ENCODE measurements at places on chromosomes 2 and 18. TPM values are rescaled to one million over a fixed set of nuclear protein-coding genes. Genes with fewer than 3 reads are reported as not detected.

DNA sequence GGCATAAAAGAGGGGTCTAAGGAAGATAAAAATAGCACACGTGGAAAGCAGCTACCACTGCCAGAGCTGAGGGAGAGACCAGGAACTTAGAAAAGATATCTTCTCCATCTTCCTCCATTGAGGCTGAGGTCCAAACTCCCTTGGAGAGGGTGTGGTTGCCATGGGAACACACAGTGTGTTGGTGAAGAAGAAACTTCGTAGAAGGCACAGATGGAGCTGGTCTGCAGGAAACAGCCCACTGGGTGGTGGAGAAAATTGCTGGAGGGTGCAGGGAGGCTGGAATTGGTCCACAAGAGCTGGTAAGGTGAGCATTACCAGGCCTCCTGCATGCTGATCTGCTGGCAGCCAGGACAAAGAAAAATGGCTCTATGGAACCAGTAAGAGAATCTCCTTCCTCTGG is 191.0 kb downstream of the HRH4 start:
- DNase-seq = no peak

The CXCR1 gene
- 1.1 TPM for total RNA-seq

GRCh38 chr2:81505586-81505985 is 1201.0 kb upstream of the LRRTM1 start:
- DNase-seq = no peak

- DNase-seq = no peak
These were observed 105.2 kb downstream of the RAD51AP2 start for GRCh38 chr2:17413036-17413435.

DNA sequence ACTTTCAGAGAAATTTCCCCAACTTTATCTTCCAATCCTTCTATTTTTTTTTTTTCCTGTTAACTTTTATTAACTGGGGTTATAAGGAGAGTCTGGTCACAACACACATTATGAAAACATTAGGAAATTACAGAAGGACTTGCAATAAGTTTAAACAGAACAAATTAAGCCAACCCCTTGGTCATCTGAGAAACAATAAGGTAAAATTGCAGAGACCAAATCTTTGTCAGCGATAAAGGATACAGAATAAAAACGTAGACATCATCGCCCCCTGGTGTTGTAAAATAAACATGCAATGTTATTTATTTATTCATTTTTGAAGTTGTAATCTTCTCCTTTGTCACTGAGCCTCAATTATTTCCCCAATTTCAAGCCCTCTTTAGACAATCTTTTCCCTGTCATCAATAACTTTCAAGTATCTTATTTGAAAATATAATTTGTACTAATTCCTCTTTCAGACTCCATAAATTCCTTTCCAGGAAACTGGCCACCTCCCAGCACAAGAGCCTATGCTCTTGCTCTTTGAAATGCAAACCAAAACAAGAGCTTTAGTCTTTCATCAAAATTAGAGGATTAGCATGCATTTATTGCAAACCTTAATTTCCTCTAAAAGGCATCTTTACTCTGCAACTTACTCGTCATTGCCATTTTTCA is 19.5 kb downstream of the G6PC2 start:
- no peak for DNase-seq

- DNase-seq = no peak
These were observed 46.9 kb downstream of the CABYR start for GRCh38 chr18:24185805-24186204.

The MSTN gene
- not detected for total RNA-seq

- no peak for DNase-seq
These were observed 133.4 kb upstream of the GPC1 start for GRCh38 chr2:240302041-240302440.

GRCh38 chr18:21342372-21342771 is 100.3 kb downstream of the GREB1L start:
- DNase-seq = no peak

- no peak for DNase-seq
These were observed 114.1 kb downstream of the GBX2 start for GRCh38 chr2:236054125-236054524.

GRCh38 chr2:8438476-8438875 is 243.4 kb upstream of the ID2 start:
- DNase-seq = no peak

The SP140 gene
- 0.32 TPM for total RNA-seq

The WNT10A gene
- not detected for total RNA-seq

The MAPRE3 gene
- total RNA-seq = 58.9 TPM

- no peak for DNase-seq
These were observed 194.1 kb downstream of the CLIP4 start for GRCh38 chr2:29309090-29310029.

GRCh38 chr2:112253261-112253815 is 1.5 kb downstream of the ZC3H8 start:
- DNase-seq = no peak

GRCh38 chr18:68735483-68736343 is 20.8 kb upstream of the TMX3 start:
- DNase-seq = no peak

- no peak for DNase-seq
These were observed 2082.3 kb upstream of the CELF4 start for GRCh38 chr18:39647627-39648534.

GRCh38 chr2:121483021-121483420 is 47.7 kb upstream of the RNU4ATAC start:
- DNase-seq = no peak

GRCh38 chr2:219079417-219079816 is 18.7 kb upstream of the IHH start:
- DNase-seq = no peak

- DNase-seq = no peak
These were observed 43.8 kb upstream of the IL1R1 start for GRCh38 chr2:102098756-102099155.

The GRHL1 gene
- total RNA-seq = 0.81 TPM

DNA sequence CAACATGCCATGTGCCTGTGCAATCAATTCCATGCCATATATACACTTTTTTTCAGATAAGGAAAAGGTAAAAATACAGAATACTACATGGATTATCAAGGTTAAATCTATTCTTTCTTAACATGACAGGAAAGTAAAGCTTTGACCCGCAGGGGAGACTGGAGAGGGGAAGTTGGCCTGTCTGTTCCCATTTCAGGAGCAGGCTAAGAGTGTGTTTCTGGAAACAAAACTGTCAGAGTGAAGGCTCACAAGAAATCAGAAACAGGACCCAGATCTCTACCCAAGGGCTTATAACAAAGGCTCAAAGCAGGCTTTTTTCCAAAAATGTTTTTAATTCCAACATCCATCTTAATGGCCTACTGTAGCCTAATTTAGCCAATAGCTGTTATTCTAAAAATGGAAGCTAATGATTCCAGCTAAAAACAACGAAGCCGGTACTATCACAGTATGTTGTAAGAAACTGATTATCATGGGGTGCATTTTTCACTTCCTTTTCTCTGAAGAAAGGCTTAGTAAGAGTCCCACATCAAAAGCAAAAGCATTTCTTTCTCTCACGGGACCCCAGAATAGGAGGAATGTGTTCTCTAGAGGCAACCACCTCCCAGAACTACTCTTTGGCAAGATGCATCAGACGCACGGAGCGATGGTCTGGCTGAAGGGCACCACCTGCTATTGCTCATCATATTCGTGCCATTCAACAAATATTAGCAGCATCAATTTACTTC is 41.4 kb downstream of the FECH start:
- DNase-seq = no peak

- DNase-seq = no peak
These were observed 138.4 kb upstream of the NOSTRIN start for GRCh38 chr2:168663993-168664392.

The SH3BP4 gene
- total RNA-seq = 9.3 TPM

- DNase-seq = no peak
These were observed 16.5 kb downstream of the SPATA3 start for GRCh38 chr2:231012463-231012862.

DNA sequence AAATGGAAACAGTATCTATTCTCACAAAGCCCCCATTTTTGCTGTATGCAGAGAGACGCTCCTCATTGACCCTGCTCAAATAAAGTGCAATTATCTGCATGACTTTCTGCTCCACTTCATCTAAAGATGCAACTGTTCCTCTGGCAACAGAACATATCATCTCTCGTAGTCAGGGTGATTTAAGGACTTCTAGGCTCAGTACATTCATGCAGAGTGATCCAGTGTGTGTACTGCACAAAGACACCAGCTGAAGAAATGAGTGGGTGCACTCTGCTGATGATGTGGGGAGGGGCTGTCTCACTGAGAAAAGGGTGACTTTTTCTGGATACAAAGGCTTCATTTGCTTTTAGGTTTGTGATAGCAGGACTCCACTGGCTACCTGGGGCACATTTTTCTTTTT is 355.2 kb downstream of the GALNT13 start:
- DNase-seq = no peak

The CCDC68 gene
- total RNA-seq = 3.9 TPM

- no peak for DNase-seq
These were observed 72.0 kb downstream of the ARMC9 start for GRCh38 chr2:231270221-231271114.

The LYPD6B gene
- not detected for total RNA-seq

- DNase-seq = no peak
These were observed 738.7 kb upstream of the LRRTM4 start for GRCh38 chr2:78260861-78261260.

The TCF23 gene
- total RNA-seq = 0.16 TPM

The HDAC4 gene
- total RNA-seq = 30.7 TPM

GRCh38 chr2:195706161-195706900 is 49.3 kb downstream of the SLC39A10 start:
- no peak for DNase-seq

- DNase-seq = no peak
These were observed 29.9 kb upstream of the ZNG1B start for GRCh38 chr2:113407446-113408099.

The SERPINB4 gene
- total RNA-seq = not detected

The SLC16A14 gene
- 5.4 TPM for total RNA-seq

- DNase-seq = no peak
These were observed 568.5 kb upstream of the SOX11 start for GRCh38 chr2:5123582-5124196.

- DNase-seq = no peak
These were observed 492.9 kb upstream of the ZEB2 start for GRCh38 chr2:145012806-145013205.
